Colonic mucosa (tissue), 4 donors: ENCODE measurements at places on chromosomes 5 and 9. TPM values are rescaled to one million over a fixed set of nuclear protein-coding genes. Genes with fewer than 3 reads are reported as not detected.

- H3K4me3 ChIP-seq: no peak overlapping the region
- H3K4me1 ChIP-seq: no peaks in the 10 kb centered on the region
- DNase-seq: no peak
Observed at GRCh38 chr9:99885747-99886146, 20.7 kb upstream of the STX17 start.

DNA sequence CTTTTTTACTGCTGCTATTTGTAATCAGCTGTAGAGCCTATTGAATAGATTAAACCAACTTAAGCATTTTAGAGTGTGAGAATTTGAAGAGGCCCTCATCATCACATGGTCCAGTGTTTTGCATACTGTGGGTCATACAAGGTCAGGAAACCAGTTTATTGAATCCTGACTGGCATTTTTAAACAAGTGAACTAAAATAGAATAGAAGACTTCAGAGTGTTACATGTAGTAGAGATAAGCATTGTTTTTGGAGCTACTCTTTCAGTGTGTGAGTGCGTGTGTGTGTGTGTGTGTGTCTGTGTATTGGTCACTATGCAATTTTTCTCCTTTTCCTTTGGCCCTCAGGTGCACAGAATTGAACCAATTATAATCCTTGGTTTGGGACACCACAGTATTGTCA lies 114.4 kb downstream of the SLC28A3 start:
- no peaks in the 10 kb centered on the region for H3K36me3 ChIP-seq
- no peak overlapping the region for H3K27ac ChIP-seq
- H3K4me1 ChIP-seq: no peaks in the 10 kb centered on the region
- no peak overlapping the region for H3K4me3 ChIP-seq

GRCh38 chr5:179321206-179321987 lies 23.9 kb downstream of the ADAMTS2 start:
- no peak overlapping the region for H3K27ac ChIP-seq
- no peaks in the 10 kb centered on the region for H3K36me3 ChIP-seq
- no peaks in the 10 kb centered on the region for H3K27me3 ChIP-seq

DNA sequence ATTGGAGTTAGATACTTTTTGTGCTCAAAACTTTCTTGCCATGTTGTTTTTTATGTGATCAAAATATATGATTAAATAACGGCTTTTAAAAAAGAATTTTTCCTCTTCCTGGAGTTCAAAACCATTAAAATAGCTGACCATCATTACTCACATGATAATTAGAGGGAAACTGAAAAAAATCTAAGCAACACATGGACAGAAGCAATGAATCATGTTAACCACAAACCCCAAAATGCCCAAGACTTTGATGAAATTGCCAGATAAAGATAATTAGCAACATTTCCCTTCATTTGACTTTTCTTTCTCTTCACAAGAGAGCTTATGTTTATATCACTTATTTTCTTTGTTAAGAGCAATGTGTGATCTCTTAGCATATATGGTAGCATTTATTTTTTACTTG lies 1294.2 kb downstream of the EFNA5 start:
- H3K4me3 ChIP-seq: no peak overlapping the region
- H3K27me3 ChIP-seq: no peaks in the 10 kb centered on the region
- H3K4me1 ChIP-seq: no peaks in the 10 kb centered on the region

GRCh38 chr5:174775081-174775480 lies 50.7 kb downstream of the MSX2 start:
- no peaks in the 10 kb centered on the region for H3K4me1 ChIP-seq
- no peak overlapping the region for H3K27ac ChIP-seq
- H3K36me3 ChIP-seq: no peaks in the 10 kb centered on the region
- DNase-seq: no peak

DNA sequence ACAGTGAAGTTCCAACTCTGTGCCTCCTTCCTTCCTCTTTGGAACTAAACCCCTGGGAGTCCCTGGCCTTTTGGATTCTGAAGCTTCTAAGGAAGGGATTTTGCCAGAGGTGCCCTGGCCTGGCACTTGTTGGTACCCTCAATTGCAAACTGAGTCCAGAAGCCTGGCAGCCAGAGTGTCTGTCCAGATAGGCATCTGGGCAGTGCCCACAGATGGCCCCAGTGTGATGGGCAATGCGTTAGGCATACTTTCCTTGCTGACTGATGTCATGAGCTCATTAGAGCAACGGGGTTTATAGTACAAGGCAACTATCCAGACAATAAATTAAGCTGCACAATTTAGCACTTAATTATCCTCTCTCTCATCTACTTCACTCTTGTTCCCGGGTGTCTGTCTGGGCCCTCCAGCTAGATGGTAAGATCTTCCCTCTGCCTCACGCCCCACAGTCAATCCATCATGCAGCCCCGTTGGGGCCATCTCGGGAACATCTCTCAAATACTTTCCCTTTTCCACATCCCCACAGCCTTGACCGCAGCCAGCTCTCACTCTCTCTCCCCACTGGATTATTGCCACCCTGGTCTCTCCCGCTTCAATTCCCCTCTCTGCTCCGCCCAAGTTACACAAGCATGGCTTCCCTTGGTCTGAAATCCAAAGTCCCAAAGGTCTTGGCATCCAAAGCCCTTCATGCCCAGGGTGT lies 157.5 kb upstream of the SMIM23 start:
- H3K4me1 ChIP-seq: no peaks in the 10 kb centered on the region
- H3K4me3 ChIP-seq: no peak overlapping the region
- no peaks in the 10 kb centered on the region for H3K27me3 ChIP-seq
- DNase-seq: no peak

DNA sequence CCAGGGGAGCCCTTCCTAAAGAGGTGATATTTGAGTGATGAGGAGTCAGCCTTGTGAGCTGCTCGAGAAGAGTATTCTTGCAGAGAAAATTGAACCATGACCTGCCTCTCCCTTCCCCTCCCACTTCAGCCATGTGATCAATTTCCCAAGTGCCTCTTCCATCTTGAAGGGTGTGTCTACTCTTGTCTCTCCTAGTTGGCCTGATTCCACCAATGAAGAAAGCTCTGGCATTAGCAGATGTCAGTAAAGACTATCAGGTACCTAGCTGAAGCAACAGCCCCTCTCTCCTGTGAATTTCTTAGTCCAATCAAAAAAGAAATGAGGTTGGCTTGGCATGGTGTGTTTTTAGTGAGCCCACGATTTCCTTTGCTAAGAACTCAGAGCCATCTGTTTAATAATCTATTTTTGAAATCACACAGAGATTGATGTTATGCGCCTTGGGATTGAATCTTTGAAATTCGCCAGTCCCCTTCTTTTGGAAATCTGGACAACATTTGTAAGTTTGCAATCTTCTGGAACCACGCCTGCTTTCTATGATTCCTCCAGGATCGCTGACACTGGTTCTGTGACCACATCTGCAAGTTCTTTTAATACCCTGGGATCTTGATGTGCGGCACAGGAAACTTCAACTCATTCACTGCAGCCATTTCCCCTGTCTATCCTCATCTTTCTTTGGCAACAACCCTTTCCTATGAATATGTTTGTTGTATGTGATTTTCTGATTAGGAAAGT lies 404.6 kb downstream of the DMRT2 start:
- H3K36me3 ChIP-seq: no peaks in the 10 kb centered on the region
- no peaks in the 10 kb centered on the region for H3K27me3 ChIP-seq
- H3K4me1 ChIP-seq: no peaks in the 10 kb centered on the region
- DNase-seq: no peak
- H3K27ac ChIP-seq: no peak overlapping the region

GRCh38 chr5:57493034-57493433 lies 10.4 kb upstream of the ACTBL2 start:
- no peaks in the 10 kb centered on the region for H3K27me3 ChIP-seq
- no peak for DNase-seq
- H3K27ac ChIP-seq: no peak overlapping the region
- H3K4me3 ChIP-seq: no peak overlapping the region

- DNase-seq: no peak
- no peak overlapping the region for H3K27ac ChIP-seq
- no peaks in the 10 kb centered on the region for H3K36me3 ChIP-seq
- no peak overlapping the region for H3K4me3 ChIP-seq
Observed at GRCh38 chr9:137544176-137544760, 5.9 kb downstream of the PNPLA7 start.

DNA sequence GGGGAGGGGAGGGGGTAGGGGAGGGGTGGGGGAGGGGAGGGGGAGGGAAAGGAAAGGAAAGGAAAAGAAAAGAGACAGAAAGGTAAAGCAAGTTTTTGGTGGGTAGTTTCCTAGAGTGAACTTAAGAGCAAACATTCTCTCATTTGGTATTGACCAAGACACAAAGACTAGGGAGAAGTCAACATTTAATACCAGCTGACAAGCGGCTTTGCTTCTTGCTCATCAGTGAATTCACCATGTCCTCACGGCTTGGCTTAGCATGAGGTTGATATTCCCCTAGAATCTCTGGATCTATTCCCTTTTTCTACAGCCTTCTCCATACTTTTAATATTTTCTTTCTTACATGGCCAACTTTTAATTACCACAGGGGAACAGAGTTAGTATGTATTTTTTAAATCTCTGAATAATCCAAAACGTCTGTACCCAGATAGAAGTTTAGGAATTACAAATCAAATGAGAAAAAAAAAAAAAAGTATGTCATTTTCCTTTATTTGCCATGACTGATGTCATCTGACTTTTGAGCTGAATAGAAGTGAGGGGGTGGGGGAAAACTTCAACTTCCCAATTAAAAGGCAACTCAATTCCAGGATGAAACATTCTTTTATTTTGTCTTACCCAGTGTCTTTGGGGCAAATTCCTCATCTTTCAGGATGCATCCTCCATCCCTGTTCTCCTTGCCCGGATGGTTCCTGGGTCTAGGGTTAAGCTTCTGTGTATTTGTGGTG lies 40.1 kb upstream of the GLIS3 start:
- H3K36me3 ChIP-seq: no peaks in the 10 kb centered on the region
- no peaks in the 10 kb centered on the region for H3K4me1 ChIP-seq
- H3K27me3 ChIP-seq: no peaks in the 10 kb centered on the region
- no peak overlapping the region for H3K4me3 ChIP-seq

GRCh38 chr9:109342878-109343277 lies 22.0 kb upstream of the EPB41L4B start:
- H3K36me3 ChIP-seq: no peaks in the 10 kb centered on the region
- peaks cover 3% of the 10 kb centered on the region for H3K4me1 ChIP-seq
- peak overlapping the region; percentile 32 for H3K27ac ChIP-seq
- no peak for DNase-seq
- no peak overlapping the region for H3K4me3 ChIP-seq

GRCh38 chr5:141003031-141003430 lies 36.8 kb downstream of the PCDHAC2 start:
- DNase-seq: no peak
- no peaks in the 10 kb centered on the region for H3K4me1 ChIP-seq
- H3K36me3 ChIP-seq: no peaks in the 10 kb centered on the region
- no peaks in the 10 kb centered on the region for H3K27me3 ChIP-seq

- H3K36me3 ChIP-seq: no peaks in the 10 kb centered on the region
- no peaks in the 10 kb centered on the region for H3K27me3 ChIP-seq
- no peak overlapping the region for H3K4me3 ChIP-seq
- peaks cover 14% of the 10 kb centered on the region for H3K4me1 ChIP-seq
- H3K27ac ChIP-seq: no peak overlapping the region
Observed at GRCh38 chr9:70422371-70423043, 8.1 kb upstream of the KLF9 start.

The ADAMTS12 gene
- 1.1 TPM for total RNA-seq

The GAPT gene
- 0.69 TPM for total RNA-seq

The AHRR gene
- 2.1 TPM for total RNA-seq

The INSL4 gene
- total RNA-seq: not detected

The PLEKHG4B gene
- total RNA-seq: 0.05 TPM

The SGCD gene
- 2.2 TPM for total RNA-seq
